ENCODE measurements at places on chromosomes 5 and 9.
A peak's percentile ranks its signal among the peaks of the same experiment; 100 is the strongest.

DNA sequence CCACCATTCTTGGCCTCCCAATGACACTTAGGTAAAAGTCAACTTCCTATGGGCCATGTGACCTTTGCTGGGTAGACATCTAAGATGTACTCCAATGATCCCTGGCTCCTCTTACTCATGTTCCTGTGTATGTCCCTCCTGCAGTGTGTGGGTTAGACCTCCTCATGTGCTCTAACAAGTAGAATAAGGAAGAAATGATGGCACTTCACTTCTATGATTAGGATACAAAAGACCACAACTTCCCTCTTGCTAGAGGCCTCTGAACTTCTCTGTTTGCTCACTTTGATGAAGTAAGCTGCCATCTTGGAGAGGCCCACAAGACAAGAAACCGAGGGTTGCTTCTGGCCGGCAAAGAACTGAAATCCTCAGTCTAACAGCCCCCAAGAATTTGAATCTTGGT, 131.8 kb downstream of the TAF11L14 start:
- DNase-seq: no peak

DNA sequence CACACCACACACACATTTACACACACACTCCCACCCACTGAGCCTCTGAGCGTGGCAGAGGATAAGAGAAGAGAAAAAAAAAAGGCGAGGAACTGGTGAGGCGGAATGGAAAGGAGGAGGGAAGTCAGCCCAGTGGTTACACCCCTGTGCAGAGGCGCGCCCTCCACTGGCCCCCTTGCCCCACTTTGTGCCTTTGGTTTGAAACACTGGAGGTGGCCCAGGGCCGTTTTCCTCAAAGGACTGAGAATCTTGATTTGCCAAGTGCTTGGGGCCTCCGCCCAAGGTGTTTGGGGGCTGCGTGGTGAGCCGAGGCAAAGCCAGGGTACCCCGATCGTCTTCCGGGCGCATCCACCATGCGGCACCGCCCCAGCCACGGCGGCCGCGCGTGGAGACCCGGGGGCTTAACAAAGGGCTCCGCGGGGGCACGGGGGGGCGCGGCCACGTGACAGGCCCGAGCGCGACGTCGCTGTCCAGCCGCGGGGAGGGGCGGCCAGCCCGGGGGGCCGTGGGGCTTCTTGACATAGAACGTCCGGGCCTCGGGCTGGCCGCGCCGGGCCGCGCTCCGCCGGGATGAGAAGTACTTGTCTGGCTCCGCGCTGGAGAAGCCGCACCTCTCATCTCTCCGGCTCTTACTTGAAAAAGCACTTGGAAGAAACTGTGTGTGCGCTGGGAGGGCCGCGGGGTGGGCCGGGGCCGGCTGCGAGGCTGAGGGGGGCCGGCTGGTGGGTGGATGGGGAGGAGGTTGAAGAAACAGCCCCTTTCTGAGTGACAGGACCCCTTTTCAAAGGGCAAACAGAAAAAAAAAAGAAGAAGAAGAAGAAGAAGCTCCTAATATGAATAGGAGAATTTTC, 21.0 kb downstream of the NR2F1 start:
- no peak for DNase-seq

DNA sequence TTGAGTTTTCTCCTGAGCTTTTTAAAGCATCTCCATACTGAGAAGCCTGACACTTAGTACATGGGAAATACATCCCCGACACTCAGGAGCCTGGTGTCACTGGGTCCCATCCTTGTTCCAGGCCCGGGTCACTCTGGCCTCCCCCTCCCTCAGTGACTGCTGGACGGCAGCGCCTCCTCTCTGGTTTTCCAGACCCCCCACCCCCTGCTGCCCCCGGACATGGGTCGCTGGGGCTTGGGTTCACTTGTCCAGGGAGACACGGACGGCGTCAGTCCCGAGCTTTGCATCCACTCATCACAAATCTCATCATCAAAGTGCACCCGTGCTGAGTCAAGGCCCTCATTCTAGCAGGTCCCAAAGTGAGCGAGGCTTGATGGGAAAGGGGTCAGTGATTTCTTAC, 243.0 kb downstream of the IRX2 start:
- DNase-seq: no peak

DNA sequence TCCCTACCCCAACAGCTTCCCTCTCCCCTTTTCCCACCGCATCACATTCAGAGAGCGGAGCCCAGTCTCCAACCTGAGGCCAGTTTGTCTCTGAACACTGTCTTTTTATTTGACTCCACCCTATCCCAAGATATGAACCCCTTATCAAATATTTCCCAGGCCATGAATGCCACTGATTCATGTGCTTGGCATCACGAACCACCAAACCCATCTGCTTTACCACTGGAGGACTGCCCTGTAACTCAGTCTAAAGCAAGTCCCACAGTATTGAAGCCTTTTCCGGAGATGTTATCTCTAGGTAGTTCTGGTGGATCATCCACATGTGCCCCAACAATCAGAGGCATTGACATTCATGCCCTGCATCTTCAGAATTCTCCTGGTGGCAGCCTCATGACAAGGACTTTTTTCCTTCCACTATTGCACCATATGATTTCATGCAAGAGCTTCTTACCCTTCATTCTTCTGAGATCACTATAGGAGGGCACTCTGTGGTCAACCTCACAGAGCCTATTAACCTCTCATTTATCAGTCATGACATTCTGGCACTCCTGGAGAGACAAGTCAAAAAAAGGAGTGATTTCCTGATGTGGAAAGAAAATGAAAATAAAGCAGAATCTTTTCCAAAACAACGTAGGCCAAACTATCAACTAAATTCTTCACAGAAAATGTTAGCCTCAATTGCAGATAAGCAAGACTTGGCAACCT, 12.3 kb upstream of the SPATA31D4 start:
- DNase-seq: no peak

DNA sequence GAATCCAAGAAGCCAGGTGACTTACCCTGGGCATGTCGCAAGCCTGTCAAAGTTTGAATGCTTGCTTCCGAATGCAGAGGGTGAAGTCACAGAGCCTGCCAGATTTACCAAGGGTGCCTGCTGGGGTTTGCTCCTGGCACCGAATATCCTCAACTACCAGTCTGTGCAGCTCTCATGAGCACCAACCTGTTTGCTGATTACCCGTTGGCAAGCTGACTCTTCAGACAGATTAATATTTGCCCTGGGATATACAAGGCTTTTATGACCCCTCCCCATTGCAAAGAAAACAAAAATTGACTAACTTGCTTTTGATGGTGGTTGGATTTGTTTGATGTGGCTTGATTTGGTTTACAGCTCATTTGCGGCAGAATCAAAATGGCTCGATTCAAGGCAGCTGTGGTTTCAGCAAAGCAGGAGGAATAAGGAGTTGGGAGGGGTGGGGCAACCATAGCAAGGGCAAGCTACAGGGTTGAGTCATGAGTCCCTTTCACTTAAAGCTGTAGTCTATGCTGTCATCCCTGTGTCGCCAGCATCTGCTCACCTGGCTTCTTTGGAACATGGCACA, 82.3 kb upstream of the AGXT2 start:
- DNase-seq: peak; percentile 80

All from stimulated activated CD4-positive, alpha-beta T cell treated with anti-CD3 and anti-CD28 coated beads, Interleukin-1b, Interleukin-23, amount 100 ng/mL, for 48 hours (primary cell).